HEK293T (cell line): ENCODE measurements at places on chromosomes 16 and 17.
A peak's percentile ranks its signal among the peaks of the same experiment; 100 is the strongest.

- DNase-seq = no peak
Measured at GRCh38 chr17:17528696-17529652, 32.8 kb upstream of the RASD1 start.

DNA sequence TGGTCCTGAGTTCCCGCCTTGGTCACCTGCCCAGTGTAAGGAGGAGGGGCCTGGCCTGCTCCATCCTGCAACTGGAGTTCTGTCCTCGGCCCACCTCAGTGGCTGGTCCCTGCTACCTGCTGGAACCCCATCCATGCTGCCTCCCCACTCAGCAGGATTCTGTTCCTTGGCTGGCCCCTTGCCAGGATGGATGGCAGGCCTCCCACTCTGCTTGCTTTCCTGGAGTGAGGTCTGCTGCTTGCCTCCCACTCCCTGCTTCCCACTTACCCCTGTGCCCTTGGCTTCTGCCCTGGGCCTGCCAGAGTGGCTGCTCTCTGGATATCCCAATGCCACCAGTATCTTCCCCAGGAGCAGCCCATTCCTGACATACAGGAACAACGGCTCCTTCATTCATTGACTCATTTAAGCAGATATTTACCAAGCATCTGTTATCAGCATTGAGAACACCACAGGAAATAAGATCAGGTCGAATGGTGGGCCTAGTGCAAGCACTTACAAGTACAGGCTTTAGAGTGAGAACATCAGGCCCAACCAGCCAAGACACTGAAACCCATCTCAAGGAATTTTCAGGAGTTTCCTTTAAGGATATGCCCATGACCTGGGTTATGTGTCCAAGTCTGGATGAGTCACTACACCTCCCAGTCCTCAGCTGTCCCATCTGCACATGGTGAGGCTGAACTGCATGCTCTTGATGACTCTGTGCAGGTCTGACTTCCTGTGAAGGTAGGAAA is 17.0 kb upstream of the RPRML start:
- DNase-seq = no peak

- DNase-seq = no peak
Measured at GRCh38 chr17:2011411-2012371, 13.4 kb downstream of the RTN4RL1 start.

DNA sequence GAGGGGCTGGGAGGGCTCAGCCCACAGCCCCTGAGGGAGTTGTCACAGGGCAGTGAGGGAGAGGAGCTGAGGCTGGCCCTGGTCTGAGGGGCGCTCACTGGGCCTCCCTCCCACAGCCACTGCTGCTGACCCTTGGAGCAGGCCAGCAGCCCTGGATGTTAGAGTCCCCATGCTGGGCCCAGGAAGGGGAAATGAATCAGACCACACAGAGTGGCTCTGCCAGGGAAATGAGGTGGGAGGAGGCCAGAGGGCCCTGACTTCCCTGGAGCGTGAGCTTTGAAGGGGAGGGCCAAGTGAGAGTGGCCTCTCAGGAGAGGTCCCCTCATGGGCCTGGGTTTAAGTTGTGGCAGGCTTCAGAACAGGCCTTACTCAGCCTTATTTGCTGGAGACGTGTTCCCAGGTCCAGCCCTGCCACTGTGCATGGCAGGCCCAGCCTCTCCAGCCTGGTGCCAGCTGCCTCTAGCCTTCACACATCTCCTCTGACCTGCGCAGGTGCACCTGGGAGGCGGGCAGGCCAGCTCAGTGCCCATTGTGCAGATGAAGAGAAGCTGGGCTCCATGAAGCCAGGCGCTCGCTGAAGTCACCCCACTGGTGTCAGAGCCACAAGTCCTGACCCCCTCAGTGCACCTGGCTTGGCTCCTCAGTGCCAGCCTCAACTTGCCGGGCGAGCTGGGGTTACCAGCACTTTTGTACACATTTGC is 15.4 kb downstream of the GPT2 start:
- no peak for DNase-seq

DNA sequence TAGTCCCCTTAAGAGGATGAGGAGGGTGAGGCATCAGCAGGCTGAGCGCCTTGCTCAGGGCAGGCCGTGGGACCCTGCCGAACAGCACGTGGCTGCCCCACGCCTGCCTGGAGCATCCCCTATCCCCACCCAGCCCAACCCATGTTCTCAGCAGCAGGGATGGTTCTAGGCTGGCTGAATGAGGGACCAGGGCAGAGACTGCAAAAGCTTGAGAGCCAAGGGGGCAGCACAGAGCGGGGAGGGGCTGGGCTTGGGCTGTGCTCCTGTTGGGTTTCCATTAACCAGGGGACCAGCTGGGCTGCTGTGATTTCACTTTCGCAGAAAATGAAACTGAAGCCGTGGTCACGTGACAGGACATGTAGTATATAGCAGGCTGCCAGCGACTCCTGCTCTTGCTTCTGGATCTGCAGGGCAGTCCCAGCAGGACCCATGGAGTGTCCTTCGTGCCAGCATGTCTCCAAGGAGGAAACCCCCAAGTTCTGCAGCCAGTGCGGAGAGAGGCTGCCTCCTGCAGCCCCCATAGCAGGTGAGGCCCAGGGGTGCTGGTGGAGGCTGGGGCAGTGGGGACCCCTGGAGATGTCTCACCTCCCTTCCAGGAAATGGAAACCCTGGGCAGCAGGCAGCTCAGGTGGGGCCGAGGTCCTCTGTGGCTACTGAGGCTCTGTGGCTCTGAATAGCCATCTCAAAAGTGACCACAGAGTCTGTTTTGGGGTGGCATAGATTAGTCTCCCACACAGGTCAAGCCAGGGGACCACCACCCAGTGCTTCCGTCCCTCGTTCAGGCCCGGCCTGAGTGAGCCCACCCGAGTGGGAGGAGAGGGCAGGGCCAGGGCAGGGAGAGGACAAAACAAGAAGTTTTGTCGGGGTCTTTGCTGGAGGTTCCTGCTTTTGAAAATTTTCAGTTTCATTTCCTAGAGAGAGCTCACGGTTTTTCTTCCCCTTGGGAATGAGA is 2.9 kb downstream of the RNF213 start:
- DNase-seq = no peak

DNA sequence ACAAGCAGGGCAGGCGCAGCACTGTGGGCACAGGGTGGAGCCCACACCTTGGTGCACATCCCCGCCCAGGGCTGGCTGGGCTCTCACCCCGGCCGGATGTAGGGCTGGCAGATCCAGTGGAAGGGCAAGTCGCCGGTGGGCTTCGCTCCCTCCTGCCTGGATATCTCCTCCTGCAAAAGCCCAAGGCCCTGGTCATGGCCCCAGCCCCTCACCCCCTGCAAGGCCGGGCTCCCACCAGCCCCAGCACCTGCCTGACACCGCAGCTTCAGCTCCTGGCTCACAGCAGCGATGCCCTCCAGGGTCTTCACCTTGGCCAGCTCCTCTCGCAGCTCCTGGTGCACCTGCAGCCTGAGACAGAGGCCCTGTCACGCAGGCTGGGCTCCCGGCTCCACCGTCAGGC is 5.0 kb downstream of the DUS1L start:
- DNase-seq = no peak

- DNase-seq = no peak
Measured at GRCh38 chr16:75821117-75821516, 94.8 kb upstream of the CPHXL start.

GRCh38 chr17:81646869-81647600 is 9.3 kb downstream of the PDE6G start:
- DNase-seq = no peak

DNA sequence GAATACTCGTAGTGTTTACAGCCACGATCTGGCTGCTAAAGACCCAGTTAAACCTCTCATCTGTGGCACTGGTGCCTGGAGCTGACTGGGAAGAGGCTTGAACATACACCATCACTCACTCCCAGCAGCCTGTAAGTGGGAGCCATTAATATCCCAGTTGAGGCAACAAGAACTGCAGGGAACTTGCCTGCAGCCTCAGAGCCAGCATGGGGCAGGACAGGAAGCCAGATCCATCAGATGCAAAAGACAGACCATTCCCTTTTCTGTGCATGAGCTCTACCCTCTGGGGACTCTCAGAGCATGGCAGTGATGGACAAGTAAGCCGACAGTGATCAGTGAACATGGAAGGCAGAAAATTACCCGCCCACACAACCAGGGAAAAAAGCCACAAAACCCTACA is 91.8 kb downstream of the TMEM132E start:
- no peak for DNase-seq

DNA sequence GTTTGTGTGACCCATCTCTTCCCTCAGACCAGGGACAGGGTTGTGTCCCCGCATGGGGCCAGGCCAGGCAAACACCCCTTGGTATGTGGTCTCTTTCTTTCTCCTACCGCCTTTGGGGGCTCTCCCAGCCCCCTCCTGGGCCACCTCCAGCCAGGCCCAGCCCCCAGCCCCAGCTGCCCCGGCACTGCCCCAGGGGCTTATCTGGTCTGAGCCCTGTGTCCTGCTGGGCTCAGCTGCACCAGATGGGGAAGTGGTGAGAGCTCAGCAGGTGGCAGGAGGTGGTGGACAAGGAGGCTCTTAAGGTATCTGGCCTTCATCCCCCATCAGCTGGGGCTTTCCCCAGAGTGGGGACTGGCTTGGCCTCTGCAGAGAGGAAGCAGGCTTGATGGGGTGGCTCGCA is 8.7 kb downstream of the ADAM11 start:
- DNase-seq = no peak

GRCh38 chr16:58029410-58029809 is 3.9 kb downstream of the MMP15 start:
- DNase-seq = no peak

DNA sequence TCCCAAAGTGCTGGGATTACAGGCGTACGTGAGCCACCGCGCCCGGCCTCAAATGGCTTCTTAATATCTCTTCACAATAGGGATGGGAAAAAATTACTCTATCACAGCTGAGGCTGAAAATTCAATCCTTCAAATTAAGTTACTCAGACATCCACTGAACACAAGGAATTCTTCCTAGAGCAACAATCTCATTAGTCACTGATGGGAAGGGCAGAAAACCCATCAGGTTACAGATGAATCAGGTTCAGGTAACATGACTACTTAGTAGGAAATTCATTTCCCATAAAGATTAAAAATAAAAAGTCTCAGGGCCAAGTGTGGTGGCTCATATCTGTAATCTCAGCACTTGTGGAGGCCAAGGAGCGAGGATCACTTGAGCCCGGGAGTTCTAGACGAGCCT is 42.5 kb upstream of the ABR start:
- DNase-seq = no peak

- no peak for DNase-seq
Measured at GRCh38 chr17:55198690-55199370, 65.9 kb upstream of the HLF start.

DNA sequence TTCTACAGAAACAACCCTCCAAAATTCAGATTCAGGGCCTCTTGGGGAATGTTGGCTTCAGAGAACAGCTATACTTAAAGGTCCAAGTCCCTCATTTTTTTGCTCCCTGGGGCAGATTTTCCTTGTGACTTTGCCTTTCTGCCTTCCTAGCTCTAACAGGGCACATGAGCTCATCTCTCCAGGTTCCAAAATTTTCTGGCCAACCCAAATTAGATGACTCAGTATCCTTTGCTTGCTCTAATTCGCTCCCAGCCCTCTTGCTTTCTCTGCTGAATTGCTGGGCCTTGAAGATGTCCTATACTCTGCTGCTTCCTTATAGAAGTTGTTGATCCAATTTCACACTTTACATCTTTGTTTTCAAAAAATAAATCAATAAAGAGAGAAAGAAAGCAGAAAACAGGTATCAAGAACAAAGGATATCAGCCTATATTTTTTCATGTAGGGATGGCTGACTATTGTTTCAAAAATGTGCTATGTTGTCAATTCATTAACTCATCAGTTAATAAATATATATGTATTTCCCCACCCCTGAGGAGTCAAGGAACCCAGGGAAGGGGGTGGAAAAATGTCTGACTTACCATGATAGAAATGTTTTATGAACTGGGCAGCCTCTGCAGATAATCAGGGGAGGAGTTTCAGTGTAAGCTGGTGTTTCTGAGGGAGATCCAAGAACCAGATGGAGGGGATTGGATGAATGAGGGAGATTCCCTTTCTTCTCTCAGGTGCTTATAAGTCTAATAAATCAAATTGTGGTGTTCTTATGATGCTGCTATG is 1.0 kb upstream of the KRTAP4-2 start:
- DNase-seq = no peak

GRCh38 chr16:86010680-86011141 is 111.7 kb downstream of the IRF8 start:
- DNase-seq = no peak

DNA sequence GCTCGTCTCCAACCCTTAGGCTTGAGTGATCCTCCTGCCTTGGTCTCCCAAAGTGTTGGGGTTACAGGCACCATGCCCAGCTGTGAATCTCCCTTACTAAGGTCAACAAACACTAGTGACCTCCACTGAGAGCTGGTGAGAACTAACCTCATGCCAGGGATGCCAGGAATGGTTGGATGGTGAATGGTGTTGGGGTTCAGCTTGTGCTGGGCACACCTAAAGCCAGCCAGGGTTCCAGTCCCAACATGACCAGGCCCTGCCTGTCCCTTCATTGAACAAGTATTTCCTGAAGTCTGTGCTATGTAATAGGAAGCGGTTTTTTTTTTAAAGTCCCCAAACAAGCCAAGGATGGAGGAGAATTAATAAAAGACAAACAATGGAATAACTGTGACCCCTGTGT is 56.0 kb upstream of the TOB1 start:
- no peak for DNase-seq

DNA sequence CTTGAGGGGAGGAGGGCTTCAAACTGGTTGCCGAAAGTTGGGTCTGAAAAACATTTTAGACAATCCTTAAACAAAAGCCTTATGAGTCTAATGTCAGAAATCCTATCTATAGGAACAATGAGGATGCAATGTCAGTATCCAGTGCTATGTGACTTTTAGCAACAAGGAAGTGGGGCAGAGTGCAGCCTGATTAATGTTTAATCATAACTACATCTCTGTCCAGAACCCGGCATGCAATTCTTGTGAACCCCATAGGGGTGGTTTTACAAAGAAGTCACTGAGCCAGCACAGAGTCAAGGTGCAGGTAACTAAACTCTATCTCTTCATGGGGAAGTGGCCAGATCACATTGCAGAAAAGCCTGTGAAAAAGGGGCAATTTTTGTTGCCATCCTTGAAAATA is 267.5 kb downstream of the HS3ST4 start:
- DNase-seq = no peak

DNA sequence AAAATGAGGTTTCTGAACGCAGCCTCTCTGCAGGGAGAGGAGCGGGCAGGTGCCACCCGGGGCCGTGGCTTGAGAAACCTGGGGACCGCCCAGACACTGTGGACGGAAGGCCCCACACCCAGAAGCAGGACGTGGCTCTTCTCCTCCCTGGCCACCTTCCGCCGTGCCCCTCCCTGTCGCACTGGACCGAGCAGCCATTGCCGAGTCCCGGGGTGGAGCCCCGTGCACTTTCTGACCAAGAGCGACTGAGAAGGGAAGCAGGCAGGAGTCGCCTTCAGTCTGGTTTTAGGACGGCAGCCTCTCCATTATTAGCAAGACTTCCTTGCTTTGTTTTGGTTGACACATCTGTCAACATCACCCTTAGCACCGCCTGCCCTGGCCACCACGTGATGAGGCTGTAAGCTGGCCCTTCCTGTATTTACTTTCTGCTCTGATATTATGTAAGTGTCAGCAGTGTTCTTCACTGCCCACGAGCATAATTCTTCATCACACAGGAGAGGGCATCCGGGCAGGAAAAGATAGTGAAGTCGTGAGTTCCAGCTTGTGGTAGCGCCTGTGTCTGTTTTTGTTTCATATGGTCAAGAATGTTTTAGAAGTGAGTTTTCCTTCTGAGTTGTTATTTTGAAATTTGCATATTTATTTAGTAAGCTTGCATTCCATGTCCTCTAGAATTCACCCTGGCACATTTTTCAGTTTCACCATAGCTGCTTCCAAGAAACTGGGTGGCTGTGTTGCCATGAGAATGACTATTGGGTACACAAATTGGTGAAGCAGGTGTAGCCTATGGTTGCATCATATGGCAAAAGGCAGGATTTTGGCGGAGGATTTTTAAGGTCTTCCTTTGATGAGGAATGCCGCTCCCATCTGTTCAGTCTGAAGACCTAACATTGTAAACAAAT is 1.0 kb downstream of the HERPUD1 start:
- peak; percentile 45 for DNase-seq

GRCh38 chr17:68516732-68517131 is 4.5 kb downstream of the PRKAR1A start:
- no peak for DNase-seq
